ENCODE measurements at places on chromosomes 7 and 10.

- no peak for DNase-seq
Observed at GRCh38 chr10:5478694-5479305, 20.6 kb downstream of the CALML5 start.

DNA sequence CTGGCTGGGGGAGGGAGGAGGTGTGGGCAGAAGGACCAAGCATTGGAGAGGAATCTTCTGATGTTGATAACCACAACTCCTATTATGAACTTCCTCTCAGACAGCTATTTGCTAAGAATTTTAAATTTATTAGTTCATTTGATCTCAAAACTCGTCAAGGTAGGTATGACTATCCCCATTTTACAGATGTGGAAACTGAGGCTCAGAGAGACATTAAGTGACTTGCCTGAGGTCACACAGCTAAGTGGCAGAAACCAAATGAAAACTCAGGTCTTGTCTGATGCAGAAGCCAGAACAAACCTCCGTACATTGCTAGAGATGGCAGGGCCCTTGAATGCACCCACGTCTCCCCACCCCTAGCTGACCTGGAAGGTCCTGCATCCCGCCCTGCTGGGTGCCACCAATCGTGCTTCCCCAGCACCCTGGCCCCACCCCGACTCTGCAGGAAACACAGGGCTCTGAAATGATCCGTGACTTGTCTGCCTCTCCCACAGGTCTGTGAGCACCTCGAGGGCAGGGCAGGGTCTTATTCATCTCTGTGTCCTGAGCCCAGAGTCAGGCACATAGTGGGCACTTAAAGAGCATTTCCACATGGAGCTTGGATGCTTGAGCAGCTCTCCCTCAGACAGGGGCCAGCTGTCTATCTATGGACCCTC is 5.6 kb upstream of the PALD1 start:
- DNase-seq: no peak

DNA sequence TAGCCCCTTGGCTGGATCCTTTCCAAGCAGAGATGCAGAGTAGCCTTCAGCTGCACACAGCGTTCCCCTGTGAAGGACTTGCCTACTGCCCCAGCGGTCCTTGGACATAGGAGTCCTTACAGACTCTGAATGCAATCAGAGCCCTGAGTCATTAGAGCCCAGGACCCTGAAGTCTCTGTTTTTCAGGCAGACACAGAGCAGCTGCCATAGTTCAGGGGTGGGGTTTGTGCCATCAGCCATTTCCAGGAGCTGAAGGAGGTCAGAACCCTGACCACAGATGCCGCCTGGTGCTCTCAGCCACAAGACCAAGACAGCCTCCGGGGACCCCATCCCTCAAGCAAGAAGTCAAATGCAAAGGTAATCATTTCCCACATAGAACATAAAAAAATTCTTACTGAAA is 32.8 kb upstream of the WDFY4 start:
- DNase-seq: no peak

DNA sequence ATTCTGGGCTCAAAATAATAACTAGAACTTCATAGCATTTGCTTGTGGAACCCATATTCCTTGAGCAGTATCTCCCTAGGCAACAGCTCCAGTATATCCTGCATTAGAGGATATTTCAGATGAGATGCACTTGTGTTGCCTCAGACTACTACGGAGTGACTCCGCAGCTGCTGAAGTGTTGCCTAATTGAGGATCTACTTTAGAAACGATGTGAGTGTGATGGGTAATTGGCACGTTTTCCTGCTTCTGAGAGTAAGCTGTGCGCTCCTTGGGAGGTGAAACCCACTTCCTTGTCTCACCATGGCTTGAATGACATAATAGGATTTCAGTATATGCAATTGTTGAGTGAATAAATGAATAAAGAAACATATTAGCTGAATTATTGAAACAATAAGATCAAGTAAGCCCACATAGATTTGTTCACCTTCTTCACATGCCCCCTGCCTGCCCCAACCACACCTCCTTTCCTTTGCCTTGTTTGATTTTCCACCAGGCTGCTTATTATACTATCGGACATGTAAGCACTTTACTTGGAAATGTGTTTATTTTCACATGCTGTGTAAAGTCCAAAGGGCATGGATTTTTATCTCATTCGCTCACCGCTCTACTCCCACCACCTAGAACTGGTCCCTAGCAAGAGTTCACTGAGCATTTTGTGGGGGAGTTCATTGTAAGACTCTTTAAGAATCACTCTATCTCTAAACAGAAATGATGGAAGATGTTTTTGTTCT is 303.8 kb downstream of the KCNMA1 start:
- no peak for DNase-seq

- no peak for DNase-seq
Observed at GRCh38 chr7:78020136-78020873, 221.7 kb downstream of the PHTF2 start.

Data from progenitor cell of endocrine pancreas (in vitro differentiated cells).